ENCODE measurements at places on chromosomes 5 and 9.

DNA sequence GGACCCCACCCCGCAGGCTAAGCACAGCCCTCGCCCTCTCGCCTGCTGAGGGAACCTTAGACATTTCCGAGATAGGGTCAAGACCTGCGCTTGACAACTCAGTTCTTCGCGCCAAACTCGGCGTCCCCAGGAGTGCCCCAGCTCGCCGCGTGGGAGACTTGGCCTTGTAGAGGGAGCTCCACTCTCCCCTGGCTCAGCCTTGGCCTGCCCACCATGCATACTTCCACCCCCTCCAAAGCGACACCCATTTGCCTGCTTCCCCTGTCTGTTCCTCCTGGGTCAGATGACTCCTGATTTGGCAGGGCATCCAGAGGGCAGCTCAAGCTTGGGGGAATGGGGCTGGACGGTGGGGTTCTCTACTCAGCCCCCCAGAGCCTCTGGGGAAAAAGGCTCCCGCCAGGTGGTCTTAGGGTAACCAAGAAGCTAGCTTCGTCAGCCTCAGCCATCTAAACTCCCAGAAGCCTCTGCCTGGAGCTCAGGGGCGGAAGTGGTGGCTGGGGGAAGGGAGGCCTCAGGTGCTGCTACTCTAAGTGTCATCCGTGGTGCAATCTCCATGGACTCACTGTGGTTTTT lies 560 bp downstream of the DOCK2 start:
- no peak for DNase-seq

DNA sequence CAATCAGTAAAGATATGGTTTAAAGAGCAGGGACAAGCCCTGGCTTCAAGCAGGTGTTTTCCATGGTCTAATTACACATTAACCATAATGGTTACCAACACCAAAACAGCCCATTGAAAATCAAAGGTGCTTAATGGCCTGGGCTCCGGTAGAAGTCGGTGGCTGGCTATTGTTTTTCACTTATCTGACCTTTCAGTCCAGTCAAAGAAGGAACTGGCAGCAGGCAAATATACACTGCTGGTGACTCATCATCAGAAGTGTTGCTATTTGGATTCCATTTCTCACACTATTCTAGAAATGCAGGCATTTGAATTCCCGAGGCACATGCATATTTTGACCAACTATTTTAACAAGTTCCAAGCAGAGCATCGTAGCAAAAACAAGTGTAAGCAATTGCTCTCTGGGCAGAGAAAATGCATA lies 26.3 kb upstream of the GABRP start:
- DNase-seq = no peak

DNA sequence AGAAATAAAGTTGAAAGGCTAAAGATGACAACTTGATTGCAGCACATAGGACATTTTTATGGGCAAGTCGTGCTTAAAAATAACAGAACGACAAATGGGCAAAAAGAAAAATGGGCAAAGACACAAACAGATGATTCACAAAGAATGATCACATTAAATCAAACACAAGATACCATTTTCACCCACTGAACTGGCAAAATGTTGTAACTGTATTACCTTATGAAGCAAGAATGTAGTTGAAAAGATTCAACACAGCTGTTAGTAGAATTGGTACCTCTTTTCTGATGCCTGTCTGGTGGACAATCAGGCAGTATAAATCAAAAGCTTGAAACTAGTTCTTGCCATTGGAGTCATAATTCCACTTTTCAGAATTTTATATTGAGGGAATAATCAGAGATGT lies 81.0 kb upstream of the PALM2AKAP2 start:
- no peak for DNase-seq

GRCh38 chr5:43121913-43122484 lies 1.3 kb downstream of the ZNF131 start:
- peak; percentile 15 for DNase-seq

GRCh38 chr5:148951612-148952011 lies 111.2 kb downstream of the SH3TC2 start:
- no peak for DNase-seq

- DNase-seq = no peak
These were observed 267.7 kb downstream of the FANCC start for GRCh38 chr9:95049761-95050160.

- no peak for DNase-seq
These were observed 45.6 kb upstream of the RUFY1 start for GRCh38 chr5:179504600-179505396.

GRCh38 chr5:60248901-60249300 lies 355.4 kb upstream of the PDE4D start:
- peak; percentile 22 for DNase-seq

- DNase-seq = no peak
These were observed 125.0 kb upstream of the HAND1 start for GRCh38 chr5:154603011-154603410.

- DNase-seq = no peak
These were observed 66.9 kb upstream of the GLIS3 start for GRCh38 chr9:4366591-4367330.

DNA sequence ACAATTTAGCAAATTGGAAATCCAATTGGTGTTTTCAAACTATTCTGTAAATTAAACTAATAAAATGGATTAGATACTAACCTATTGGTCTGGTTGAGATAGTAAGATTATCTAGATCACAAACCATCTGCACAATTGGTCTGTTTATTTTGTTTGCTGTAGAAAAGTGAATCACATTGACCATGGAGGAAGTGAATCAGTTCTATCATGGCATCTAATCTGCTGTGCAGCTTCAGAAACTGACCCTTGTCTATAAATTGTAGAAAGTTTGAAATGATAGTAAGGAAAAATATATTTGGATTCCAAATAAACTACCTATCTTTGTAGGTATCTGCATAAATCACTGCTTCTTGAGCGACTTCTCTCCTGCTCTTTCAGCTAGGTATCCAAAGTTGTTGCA lies 1865.4 kb downstream of the MAT2B start:
- no peak for DNase-seq

DNA sequence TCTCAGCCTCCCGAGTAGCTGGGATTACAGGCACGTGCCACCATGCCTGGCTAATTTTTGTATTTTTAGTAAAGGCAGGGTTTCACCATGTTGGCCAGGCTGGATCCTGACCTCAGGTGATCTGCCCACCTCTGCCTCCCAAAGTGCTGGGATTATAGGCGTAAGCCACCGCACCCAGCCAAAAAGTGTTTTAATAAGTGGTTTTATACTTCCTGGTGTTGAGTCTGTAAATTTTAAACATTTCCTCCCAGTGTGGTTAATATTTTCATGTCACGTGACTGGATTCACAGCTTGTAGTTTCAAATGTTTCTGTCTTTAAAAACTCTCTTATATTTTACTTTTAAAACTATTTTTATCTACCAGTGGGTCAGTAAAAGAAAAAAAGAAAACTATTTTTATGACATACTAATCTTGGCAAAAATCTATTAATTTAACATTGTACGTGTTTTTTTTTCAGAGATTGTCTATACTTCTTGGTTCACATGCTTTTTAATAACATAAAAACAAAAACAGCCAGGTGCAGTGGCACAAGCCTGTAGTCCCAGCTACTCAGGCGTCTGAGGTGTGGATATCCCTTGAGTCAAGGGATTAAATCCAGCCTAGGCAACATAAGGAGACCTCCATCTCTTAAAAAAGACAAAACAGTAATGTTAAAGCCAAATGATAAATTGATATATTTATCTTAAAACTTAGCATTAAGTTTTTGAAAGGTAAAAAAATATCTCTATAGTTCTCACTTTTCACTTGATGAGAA lies 117.1 kb downstream of the DMXL1 start:
- DNase-seq = no peak

- DNase-seq = no peak
These were observed 151.1 kb upstream of the TAS2R1 start for GRCh38 chr5:9781275-9781674.

GRCh38 chr9:98264516-98264915 lies 9.1 kb upstream of the TBC1D2 start:
- DNase-seq = no peak

- DNase-seq = no peak
These were observed 60.2 kb downstream of the SMIM23 start for GRCh38 chr5:171845857-171846256.

- no peak for DNase-seq
These were observed 14.3 kb downstream of the GPX3 start for GRCh38 chr5:151034422-151035379.

- no peak for DNase-seq
These were observed 1086.5 kb downstream of the NR2F1-AS1 start for GRCh38 chr5:92494508-92494907.

- no peak for DNase-seq
These were observed 5.6 kb downstream of the GNPDA1 start for GRCh38 chr5:142007237-142007544.

GRCh38 chr5:104265531-104266140 lies 703.0 kb upstream of the NUDT12 start:
- DNase-seq = no peak

DNA sequence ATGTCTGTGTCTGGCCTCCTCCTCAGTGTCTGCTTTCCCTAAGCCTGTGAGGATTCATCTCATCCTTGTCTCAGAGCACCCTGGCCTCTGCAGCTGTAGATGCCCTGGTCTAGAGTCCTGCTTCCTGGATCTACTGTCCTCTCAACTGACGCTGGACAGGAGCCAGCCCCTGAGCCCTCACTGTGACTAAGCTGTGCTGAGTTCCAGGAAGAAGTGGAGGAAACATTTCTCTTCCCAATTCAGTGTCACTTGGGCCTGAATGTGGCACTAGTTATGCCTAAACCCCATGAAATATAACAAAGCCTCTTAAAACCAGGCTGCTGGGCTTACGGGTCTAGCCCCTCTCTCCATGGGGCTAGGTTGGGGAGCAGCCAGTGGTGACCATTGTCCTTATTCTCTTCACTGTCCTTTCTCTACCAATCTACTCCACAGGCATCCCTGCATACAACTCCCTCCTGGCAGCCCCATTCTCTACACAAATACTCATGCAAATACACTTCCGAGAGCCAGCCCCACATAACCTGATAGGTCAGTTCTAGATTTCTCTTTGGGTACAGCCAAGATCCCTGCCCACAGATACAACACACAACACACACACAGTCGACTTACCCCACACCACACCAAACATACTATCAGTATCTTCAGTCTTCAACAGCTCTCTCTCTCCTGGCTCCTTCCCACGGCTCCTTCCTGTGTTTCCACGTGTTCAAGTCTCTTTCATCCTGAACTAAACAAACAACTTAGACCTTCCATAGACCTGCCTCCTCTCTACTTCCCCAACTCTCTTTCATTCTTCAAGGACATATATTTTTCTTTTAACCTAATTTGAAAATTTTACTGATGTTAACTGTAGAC lies 220.8 kb downstream of the SNX18 start:
- peak; percentile 32 for DNase-seq

DNA sequence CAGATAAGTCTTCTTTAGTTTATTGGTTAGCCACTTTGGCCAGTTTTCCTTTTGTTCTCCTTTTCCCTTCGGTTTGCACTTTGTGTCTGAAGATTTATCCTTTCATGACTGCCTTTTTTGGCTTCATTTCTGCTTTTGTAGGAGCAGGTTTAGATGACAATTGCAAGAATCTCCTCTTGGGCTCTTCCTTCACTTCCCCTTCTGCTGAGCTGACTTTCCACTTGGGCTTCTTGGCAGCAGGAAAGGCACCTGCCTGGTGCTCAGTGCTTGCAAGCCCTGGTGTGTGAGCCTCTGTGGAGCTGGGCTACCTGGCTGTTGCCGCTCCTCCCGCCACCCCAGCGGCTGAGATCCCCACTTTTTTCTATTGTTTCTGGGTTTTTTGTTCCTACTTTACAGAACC lies 7.3 kb downstream of the CCDC112 start:
- DNase-seq = no peak

DNA sequence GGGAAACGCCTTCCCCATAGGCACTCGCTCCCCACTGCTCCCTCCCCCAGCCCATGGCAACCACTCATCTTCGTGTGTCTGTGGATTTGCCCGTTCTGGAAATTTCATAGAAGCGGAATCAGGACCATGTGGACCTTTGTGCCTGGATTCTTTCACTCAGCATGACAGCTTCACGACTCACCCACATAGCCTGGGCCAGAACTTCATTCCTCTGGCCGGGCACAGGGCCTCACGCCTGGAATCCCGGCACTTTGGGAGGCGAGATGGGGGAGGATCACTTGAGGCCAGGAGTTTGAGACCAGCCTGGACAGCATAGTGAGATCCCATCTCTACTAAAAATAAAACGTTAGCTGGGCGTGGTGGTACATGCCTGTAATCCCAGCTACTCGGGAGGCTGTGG lies 12.1 kb upstream of the DIPK1B start:
- DNase-seq = no peak

DNA sequence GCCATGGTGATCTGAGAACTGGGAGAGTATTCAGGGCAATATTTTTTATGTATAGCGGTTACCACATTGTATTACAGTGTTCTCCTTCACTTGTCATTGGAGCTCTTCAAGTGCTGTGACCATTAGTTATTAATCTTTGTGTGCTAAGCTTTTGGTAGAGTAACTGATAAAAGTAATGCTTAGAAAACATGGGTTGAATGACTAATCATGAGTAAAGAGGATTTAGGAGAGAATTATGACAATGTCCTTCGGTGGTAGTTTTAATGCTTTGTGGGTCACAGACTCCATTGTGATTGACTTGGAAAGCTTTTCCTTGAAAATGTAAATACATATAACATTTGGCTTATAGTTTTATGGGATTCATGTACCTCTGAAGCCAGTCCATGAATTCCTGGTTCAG lies 21.4 kb downstream of the TGFBR1 start:
- no peak for DNase-seq

GRCh38 chr9:4680750-4681149 lies 1.4 kb downstream of the CDC37L1 start:
- no peak for DNase-seq

DNA sequence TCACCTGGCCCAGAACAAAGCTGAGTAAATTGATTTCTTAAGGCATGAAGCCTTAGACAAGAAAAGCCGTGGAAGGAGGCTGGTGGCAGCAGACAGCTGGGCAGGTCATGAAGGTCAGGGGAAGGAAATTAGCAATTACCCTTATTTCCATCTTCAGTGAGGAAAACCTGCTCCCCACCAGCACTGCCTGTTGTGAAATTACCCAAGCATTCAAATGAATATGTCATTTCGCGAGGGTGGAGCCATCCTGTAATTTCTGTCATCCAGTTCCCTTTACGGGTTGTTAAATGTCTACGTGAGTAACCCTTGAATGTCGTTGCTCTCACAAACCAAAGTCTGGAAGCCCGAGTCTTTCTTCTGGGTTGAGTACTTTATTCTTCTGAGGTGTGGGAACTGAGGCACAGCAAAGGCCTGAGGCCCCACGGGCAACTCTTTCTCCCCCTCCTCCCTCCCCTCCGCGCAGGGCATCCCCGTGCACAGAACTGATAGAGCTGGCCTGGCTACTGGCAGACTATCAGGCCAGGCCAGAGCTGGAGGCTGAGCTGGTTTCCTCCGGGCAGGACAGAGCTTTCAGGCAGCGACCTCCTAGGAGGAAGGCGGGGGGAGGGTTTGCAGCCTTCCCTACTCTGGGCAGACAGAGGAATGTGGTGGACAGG lies 22.0 kb upstream of the AK3 start:
- DNase-seq = peak; percentile 71

- DNase-seq = no peak
These were observed 26.6 kb downstream of the OTULINL start for GRCh38 chr5:14608169-14608568.

DNA sequence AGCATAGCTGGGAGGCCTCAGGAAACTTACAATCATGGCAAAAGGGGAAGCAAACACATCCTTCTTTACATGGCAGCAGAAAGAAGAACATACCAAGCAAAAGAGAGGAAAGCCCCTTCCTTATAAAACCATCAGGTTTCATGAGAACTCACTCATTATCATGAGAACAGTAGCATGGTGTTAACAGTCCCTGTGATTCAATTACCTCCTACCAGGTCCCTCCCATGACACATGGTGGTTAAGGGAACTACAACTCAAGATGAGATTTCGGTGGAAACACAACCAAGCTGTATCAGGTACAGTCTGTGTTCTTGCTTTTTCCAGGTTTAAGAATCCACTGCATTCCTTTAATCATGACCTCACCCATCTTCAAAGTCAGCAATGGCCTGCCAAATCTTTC lies 514.2 kb downstream of the KCTD16 start:
- DNase-seq = no peak

Measured in CMK (cell line).